ENCODE measurements at places on chromosomes 12 and 14. TPM values are rescaled to one million over a fixed set of nuclear protein-coding genes. Genes with fewer than 3 reads are reported as not detected.

DPPA3 gene
- total RNA-seq = not detected

KICS2 gene
- total RNA-seq = 7.3 TPM

NR1H4 gene
- total RNA-seq = not detected

PYGL gene
- 315 TPM for total RNA-seq

SAMD15 gene
- 0.19 TPM for total RNA-seq

POTEG gene
- not detected for total RNA-seq

OR6C70 gene
- total RNA-seq = not detected

ACSS3 gene
- total RNA-seq = 6.4 TPM
